Transverse colon (tissue), 4 donors: ENCODE measurements at places on chromosomes 12 and 14. TPM values are rescaled to one million over a fixed set of nuclear protein-coding genes. Genes with fewer than 3 reads are reported as not detected.

- no peak overlapping the region for H3K4me3 ChIP-seq
- H3K27ac ChIP-seq = no peak overlapping the region
- DNase-seq = no peak
- no peaks in the 10 kb centered on the region for H3K36me3 ChIP-seq
Measured at GRCh38 chr14:44756554-44756953, 205.2 kb downstream of the KLHL28 start.

DNA sequence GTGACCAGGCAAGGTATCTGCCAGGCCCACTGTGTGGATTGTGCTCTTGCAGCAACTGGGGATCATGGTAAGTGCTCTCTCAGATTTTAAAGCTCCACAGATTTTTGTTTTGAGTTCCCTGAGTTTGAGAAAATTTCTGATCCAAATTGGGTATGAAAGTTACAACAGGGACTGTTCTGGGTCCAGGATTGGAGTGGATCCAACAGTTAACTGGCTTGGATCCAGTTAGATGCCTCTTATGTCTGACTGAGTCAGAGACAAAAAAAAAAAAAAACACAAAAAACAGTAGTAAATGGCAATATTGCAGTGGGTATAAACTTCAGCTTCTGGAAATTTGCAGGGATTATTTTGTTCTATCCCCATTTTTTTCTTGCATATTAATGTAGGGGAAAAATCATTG, 598.8 kb downstream of the C12orf50 start:
- peaks cover 12% of the 10 kb centered on the region for H3K4me1 ChIP-seq
- H3K36me3 ChIP-seq = no peaks in the 10 kb centered on the region
- H3K27me3 ChIP-seq = no peaks in the 10 kb centered on the region
- H3K27ac ChIP-seq = no peak overlapping the region
- no peak overlapping the region for H3K4me3 ChIP-seq

DNA sequence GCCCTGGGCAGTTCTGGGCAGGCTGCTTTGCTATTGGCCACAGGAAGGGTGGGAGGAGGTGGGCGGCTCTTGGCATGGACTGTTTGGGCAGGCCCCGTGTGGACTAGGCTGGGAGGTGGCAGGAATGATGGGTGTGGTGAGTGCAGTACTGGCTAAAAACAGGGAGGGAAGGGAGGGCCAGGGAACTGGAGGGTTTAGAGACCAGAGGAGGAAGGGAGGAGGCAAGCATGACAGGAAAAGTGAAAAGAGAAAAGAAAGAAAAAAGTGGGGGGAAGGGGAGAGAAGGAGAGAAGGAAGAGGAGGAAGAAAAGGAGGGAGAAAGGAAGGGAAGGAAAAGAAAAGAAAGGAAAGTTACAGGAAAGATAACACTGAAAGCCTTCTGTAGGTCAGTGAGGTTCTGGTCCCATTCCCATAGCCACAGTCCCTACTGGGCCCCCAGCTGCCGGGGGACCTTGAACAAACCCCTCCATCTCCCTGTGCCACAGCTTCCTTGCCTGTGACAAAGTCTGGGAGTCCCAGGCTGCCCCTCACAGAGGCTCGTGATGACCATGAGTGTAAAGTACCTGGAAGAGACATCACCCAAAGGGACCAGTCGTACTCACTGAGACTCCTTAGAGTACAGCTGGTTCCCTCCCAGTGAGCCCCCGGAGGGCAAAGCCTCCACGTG, 1.1 kb upstream of the C14orf132 start:
- H3K4me3 ChIP-seq = no peak overlapping the region
- H3K4me1 ChIP-seq = no peaks in the 10 kb centered on the region
- peak; percentile 49 for DNase-seq

DNA sequence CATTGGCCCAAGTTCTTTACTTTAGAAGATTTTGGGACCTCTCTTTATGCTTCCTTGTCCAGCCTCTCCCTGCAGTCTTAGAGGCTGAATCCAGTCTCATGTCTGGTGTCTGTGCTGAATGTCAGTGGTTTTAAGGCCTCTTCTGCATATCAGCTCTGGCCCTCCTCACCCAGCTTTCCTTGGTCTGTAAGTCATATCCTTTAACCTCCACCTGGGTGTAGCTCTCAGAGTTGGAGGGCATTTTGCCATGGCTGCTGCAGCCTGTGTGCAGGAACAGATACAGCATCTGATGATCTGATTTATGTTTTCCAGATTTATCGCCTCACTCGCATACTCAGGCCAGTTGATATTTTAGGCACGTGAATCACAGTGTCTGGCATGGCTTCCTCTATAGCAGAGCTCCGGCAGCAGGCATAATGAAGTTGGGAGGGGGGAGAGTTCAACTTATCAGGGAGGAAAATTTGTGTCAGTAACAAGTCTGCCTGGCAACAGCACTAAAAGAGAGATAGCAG, 335.0 kb downstream of the PCNX1 start:
- no peak overlapping the region for H3K27ac ChIP-seq
- H3K4me1 ChIP-seq = peaks cover 8% of the 10 kb centered on the region
- no peak overlapping the region for H3K4me3 ChIP-seq
- DNase-seq = no peak

- H3K27me3 ChIP-seq = peaks cover 17% of the 10 kb centered on the region
- DNase-seq = peak; percentile 86
- no peaks in the 10 kb centered on the region for H3K36me3 ChIP-seq
- peak within 1 kb of the TSS; percentile 48 for H3K4me3 ChIP-seq
Measured at GRCh38 chr14:22982477-22983245, at the start of gene AJUBA. Gene AJUBA, minus strand, starts transcription at chr14:22982551. Its CDS starts 285 bp downstream, at chr14:22982266.

DNA sequence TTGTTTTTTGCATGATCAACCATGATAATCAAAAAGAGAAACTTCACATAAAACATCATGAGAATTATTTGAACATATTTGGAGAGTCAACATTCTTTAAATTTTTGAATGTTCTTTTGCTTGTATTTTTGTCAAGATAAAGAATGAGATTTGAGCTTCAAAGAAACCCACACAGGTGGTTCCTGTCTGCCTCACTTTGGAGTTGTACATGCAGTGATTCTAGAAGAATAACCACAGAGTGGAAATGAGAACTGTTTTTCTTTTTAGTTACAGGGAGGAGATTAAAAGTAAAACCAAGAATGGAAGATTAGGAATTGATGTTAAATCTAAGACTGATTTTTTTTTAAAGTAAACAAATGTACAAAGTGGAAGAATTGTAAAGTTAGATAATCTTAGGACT, 2.3 kb upstream of the ZNF705A start:
- H3K27ac ChIP-seq = no peak overlapping the region
- no peak for DNase-seq
- H3K4me3 ChIP-seq = no peak overlapping the region
- H3K27me3 ChIP-seq = peaks cover 7% of the 10 kb centered on the region

FGF23 gene
- total RNA-seq = not detected

PRR4 gene
- total RNA-seq = not detected

MANSC4 gene
- total RNA-seq = not detected

PLA2G1B gene
- total RNA-seq = not detected
